SK-N-SH (cell line): ENCODE measurements at places on chromosomes 6 and 20.

DNA sequence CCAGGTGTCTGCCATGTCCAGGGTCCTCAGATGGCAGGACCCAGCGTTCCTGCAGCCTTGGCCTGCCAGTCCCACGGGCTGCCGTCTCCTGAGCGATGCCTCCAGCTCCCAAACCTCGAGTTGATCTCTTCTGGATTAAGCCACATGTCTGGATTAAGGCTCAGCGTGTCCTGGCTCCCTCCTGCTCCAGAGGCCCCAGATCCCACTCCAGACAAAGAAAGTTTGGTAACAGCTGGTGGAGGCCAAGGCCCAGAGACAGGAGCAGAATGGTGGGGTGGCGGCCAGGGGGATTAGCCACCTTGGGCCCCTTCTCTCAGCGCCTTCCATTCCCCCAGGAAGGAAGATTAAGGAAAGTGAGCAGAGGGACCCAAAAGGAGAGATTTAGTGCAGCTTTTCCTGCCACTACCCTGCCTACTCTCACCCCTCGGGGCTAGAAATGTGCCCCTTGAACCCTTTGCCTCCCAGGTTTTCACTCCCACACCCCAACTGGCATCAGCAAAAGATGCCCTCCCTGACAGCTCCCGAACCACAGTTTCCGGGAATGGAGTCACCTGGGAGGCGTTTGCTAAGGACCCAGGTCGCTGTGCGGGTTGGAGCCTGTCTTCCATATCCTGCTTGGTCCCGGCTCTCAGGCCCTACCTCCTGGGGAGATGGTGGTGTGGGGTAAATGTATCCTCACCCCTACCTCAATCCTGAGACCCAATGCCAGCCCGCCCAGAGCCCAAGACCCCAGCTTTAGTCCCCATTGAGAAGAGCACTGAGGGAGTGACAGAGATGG, 6.9 kb downstream of the SPDEF start:
- no peak for DNase-seq

DNA sequence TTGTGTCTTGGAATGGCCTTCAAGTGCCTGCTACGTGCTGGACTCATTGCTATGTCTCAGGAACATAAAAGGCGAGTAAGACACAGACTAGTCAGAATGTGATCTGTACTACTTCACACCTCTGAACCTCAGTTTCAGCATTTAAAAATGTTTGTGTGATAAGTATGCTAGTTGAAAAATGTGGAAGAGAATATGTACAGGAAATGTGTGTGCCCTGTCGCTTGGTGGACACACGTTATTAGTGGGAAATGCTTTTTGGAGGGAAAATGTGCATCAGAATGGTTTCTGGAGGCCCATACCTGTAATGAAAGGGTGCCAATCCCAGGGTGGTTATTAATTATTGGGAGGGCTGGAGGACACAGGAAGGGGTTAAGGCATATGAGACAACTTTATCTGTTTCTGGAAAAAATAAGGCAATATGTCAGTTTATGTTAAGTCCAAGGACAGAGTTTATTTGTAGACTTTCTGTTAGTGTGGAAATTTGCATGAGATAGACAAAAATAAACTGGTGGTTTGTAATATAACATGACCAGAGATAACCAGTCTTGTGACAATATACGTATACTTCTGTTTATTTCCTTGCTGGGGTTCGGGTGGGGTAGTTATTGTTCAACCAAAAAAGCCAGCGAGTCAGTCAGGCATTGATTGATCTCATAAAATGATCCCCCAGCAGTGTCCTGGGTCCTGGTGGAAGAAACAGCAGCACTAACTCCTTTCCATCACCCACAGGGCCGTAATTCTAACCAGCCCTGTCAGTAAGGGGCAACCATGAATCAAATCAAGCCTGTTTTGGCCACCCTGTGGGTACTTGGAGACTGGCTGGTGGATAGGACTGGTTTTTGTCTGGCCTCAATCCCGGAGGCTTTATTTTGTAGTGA, 117.9 kb downstream of the JARID2 start:
- DNase-seq = peak; percentile 24

GRCh38 chr6:153831350-153832078, 207.5 kb upstream of the OPRM1 start:
- no peak for DNase-seq

GRCh38 chr6:133130863-133131262, 110.3 kb upstream of the EYA4 start:
- DNase-seq = no peak

- DNase-seq = no peak
These were observed 12.9 kb upstream of the TBC1D22B start for GRCh38 chr6:37244430-37245310.

DNA sequence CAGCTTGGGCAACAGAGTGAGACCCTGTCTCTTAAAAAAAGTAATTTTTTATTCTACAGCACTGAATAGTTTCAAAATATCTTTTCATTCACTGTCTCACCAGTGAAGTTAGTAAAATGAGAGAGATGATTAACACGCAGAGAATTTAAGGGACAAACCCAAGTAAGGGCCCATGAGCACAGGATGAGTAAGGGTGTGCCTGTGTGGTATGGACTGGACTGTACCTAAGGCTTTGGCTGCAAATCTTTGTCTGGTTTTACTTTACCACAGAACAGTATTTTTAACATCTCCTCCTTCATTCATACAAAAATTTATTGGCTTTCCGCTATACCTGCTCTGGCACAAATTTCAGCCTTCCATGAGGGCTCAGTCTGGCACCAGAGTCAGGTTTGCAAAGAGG, 433.3 kb downstream of the UTRN start:
- no peak for DNase-seq

GRCh38 chr6:84767526-84768201, 3.3 kb upstream of the TBX18 start:
- DNase-seq = no peak

- no peak for DNase-seq
These were observed 7.2 kb downstream of the PBOV1 start for GRCh38 chr6:138211048-138211581.

- peak; percentile 67 for DNase-seq
These were observed 18.3 kb downstream of the FOXC1 start for GRCh38 chr6:1627827-1628560.

- DNase-seq = no peak
These were observed 189.1 kb downstream of the DTNBP1 start for GRCh38 chr6:15473741-15474161.

DNA sequence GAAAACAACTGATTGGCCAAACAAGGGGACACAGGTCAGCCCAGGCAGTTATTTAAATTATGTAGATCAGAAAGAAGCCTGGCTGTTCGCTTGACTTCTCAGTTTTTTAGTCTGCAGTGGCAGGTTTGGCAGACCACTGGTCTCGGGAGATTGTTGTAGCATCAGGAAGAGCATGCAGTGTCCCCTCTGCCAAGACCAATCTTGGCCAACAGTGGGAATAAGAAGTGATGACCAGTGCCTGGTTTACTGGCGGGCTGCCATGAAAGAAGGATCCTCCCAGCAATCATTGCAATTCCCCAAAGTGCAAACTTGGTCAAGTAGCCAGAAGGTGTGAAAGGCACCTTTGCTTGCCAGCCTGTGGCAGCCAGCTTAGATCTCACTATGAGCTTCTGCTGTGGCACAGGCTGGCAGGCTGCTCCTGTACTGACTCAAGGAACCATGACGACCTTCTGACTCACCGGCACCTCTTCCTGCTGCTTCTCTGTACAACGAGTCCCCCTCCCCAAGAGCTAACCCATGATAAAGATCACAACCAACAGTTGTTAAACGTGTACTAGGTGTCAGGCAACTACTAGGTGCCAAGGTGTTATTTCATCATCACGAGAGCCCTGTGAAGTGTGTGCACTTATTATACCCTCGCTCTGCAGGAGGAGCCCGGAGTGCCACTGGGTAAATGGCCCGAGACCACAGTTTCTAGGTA, 76.8 kb upstream of the DUSP22 start:
- DNase-seq = no peak

DNA sequence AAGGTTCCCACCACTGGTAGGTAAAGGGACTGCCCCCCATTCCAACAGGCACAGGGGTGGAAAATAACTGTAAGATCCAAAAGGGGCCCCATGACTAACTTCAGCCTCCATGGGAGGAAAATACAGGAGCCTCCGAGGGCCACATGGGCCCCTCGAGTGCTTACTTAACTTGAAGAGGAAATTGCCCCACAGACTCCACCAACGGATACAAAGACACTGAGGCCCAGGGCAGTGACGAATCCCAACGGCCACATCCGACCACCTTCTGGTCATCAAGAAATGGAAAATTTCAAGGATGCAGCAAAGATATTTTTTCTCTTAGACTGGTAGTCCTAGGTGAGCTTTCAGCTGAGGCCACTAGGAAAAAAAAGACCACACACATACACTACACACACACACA, 116.0 kb upstream of the MRPS10 start:
- DNase-seq = no peak

DNA sequence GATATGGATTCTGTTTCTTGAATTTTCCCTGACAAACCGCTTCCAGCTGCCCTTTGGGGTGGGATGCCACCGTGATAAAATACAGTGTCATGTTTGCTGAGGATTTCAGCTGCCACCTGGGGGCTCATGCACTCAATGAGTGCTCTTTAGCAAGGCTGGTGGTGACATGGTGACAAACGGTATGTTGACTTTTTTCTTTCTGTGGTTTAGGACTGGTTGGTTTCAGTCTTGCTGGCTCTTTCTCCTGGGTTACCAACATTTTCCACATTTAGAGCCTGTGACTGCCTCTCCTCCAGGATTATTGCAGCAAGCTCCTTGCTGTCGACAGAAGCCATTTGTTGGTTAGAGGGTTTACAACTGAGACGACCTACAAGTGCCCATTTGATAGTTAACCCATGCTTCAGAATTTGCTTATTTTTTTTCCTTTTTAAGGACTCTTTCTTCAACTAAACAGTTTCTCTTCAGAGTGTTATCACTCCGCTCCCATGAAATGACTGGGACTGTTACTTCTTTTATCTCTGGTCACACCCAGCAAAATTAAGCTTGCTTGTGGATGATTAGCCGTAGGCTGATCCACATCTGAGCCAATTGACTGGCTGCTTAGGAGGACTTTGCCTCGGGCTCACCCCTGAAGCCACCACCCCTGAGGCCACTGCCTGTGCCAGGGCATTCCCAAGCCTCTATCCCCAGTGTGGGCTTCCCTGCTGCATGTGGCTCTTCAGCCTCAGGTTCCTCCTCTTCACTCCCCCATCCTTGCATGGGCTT, 48.4 kb upstream of the CDYL start:
- DNase-seq = no peak

- DNase-seq = no peak
These were observed 47.9 kb downstream of the CEP57L1 start for GRCh38 chr6:109143191-109143590.

GRCh38 chr20:4730780-4731179, 9.1 kb downstream of the PRND start:
- no peak for DNase-seq
